Thyroid gland (tissue), 4 donors: ENCODE measurements at places on chromosomes 11 and 22. TPM values are rescaled to one million over a fixed set of nuclear protein-coding genes. Genes with fewer than 3 reads are reported as not detected.

The CYB561A3 gene
- total RNA-seq = 58.2 TPM

The RCOR2 gene
- not detected for total RNA-seq

DNA sequence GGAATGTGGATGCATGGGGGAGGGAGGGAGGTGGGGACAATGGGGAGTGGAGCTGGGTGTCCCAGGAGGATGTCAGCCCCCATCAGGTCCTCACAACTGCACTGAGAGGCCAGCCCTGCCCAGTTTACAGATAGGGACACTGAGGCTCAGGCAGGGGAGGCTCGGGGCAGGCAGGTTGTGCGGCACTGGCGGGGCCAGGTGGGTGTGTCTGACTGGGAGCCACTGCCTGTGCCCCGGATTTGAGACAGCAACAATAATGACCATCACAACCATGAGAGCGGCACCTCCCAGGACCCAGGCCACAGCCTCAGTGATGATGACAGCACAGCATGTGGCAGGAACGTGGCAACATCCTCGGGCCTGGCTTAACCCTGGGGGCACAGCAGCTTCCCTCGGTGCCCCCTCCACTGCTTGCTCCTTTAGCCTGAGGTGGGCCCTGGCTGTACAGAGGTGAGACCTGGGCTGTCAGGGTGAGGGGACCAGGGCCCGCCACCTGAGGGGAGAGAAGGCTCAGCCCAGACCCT, 32.0 kb downstream of the SHISAL1 start:
- DNase-seq = no peak
- no peaks in the 10 kb centered on the region for H3K27me3 ChIP-seq
- H3K4me3 ChIP-seq = no peak overlapping the region
- no peaks in the 10 kb centered on the region for H3K4me1 ChIP-seq
- H3K27ac ChIP-seq = no peak overlapping the region

DNA sequence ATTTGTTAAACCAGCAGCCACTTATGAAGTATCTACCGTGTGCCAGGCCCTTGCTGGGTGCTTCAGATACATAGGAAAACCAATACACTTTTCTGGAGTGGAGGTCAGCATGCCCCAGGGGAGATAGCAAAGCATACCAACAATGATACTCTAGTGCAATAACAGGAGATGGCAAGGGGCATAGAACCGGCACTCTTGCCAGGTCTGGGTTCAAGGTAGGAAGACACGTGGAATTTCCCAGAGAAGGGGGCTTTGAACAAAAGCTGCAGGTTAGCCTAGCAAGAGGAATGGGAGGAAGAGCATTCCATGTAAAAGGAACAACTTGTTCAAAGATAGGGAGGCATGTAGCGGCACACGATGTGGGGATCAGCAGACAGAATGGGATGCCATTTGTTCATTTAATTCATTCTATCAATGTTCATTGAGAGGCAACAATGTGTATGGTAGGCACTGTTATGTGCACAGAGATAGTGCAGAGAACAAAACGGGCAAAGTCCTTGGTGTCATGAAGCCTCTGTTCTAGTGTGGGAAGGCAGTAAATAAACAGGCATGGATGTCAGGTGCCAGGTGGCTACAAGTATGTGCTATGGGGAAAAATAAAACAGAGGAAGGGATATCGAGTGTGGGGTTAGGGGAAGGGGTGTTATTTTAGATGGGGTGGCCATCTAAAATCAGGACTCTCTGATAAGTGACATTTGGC, 162.6 kb upstream of the E2F8 start:
- no peak overlapping the region for H3K4me3 ChIP-seq
- DNase-seq = no peak
- H3K27ac ChIP-seq = no peak overlapping the region
- H3K36me3 ChIP-seq = no peaks in the 10 kb centered on the region
- peaks cover 12% of the 10 kb centered on the region for H3K4me1 ChIP-seq
- no peaks in the 10 kb centered on the region for H3K27me3 ChIP-seq

DNA sequence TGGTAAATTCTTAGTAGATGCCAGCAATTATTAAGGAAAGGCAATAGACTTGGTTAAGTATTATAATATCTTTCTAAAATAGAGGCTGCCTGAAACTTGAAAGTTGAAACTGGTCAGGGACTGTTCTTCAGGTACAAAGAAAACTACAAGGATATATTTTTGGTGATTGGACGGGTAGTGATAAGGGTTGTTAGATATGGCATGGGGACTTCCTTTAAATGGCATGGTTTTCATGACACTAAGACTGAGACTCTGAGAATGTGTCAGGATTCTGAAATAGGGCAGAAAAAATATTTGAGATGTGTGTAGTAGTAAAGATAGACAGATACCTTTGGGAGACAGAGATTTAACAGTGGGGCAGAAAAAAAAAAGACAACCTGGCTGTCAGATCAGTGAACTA, 108.4 kb upstream of the SLC5A12 start:
- H3K4me3 ChIP-seq = no peak overlapping the region
- no peaks in the 10 kb centered on the region for H3K27me3 ChIP-seq
- no peak overlapping the region for H3K27ac ChIP-seq

GRCh38 chr11:2902784-2903671, 17.5 kb upstream of the CDKN1C start:
- no peaks in the 10 kb centered on the region for H3K27me3 ChIP-seq
- no peaks in the 10 kb centered on the region for H3K36me3 ChIP-seq
- DNase-seq = no peak
- H3K4me1 ChIP-seq = peaks cover 36% of the 10 kb centered on the region
- H3K4me3 ChIP-seq = no peak overlapping the region

GRCh38 chr22:45843986-45844385, 133.0 kb downstream of the WNT7B start:
- peaks cover 4% of the 10 kb centered on the region for H3K36me3 ChIP-seq
- no peak overlapping the region for H3K27ac ChIP-seq
- DNase-seq = no peak
- no peaks in the 10 kb centered on the region for H3K4me1 ChIP-seq
- H3K27me3 ChIP-seq = no peaks in the 10 kb centered on the region
